ENCODE measurements at places on chromosomes 6 and 20.

- DNase-seq = no peak
These were observed 42.2 kb upstream of the STXBP5 start for GRCh38 chr6:147161974-147162495.

GRCh38 chr6:23692184-23692583 is 433.8 kb upstream of the NRSN1 start:
- DNase-seq = no peak

- DNase-seq = no peak
These were observed 74.0 kb upstream of the MYL9 start for GRCh38 chr20:36467076-36467999.

- no peak for DNase-seq
These were observed 762.3 kb downstream of the C6orf118 start for GRCh38 chr6:164547076-164547475.

DNA sequence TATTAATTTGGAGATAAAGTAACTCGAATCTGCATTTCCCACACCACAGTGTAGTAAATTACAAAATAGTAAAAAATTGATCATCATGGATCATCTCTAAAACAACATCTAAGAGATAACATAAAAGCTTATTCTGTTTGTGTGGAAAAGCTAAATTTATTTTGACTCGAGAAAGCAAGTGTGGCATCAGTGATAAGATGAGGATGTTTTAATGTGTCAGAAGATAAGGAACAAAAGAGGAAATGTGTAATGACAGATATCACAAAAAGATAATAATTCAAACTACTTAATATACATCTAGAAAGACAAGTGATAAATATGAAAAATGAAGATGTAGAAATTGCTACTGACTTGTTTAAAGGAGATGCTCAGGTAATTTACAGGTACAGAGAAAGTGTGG is 74.1 kb downstream of the DNAH8 start:
- DNase-seq = no peak

- DNase-seq = no peak
These were observed 80.8 kb upstream of the VSTM2L start for GRCh38 chr20:37822141-37822601.

DNA sequence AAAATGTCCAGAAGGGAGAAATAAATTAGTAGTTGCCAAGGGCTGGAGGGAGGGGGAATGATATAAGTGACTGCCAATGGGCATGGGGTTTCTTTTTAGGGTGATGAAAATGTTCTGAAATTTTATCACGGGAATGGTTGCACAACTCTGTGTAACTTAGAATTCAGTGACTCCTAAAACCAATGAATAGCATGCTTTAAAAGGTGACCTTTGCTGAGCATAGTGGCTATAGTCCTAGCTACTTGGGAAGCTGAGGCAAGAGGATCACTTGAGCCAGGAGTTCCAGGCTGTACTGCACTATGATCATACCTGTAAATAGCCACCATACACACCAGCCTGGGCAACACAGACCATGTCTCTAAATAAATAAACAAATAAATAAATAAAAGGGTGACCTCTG is 109.0 kb downstream of the ATG5 start:
- DNase-seq = no peak

DNA sequence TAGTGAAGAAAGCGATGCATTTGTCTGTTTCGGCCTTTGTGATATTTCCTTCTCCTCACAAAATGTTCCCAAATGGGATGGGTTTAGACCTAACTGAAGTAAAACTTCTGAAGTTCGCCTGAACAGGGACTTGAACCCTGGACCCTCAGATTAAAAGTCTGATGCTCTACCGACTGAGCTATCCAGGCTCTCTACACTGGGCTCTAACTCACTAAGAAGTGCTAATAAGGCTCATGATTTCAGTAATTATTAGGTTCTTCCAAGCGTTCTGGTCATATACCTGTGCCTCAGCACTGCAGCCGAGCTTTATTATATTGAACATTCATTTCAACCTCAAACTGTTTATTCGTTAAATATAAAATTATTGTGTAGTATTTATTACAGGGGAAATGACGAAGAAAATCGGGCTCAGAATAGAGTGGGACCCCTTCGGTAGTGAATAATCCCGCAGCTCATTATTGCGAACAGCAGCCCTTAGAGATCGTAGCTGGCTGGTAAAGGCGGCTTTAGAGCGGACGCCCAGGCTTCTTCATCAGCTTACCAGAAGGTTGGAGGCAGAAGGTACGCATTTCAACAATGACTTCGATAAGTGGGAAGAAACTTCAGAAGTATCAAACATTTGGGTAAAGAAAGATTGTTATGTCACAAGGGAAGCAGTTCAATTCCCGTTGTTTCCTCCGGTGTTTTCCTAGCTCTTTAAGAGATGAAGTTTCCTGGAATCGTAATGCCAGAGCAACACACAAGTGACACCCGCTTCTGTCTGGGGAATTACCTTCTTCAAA is 119.0 kb upstream of the ZNF184 start:
- no peak for DNase-seq

DNA sequence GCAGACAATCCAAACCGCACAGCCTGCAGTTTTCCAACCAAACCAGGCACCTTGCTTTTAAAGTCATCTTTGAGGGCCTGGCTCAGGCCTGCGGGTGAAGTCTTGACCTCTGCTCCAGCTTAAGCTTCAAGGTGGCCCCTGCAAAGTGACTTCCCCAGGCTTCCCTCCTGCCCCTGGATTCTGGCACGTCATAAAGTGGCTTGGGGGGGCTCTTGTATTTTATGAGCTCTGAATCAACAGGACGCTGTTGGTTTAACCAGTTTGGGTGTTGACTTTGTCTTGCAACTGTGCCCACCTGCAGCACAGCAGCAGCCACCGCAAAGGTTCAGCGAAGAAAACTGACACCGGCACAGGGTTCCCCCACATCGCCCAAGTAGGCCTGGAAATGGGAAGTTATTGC is 81.2 kb downstream of the NFATC2 start:
- no peak for DNase-seq

DNA sequence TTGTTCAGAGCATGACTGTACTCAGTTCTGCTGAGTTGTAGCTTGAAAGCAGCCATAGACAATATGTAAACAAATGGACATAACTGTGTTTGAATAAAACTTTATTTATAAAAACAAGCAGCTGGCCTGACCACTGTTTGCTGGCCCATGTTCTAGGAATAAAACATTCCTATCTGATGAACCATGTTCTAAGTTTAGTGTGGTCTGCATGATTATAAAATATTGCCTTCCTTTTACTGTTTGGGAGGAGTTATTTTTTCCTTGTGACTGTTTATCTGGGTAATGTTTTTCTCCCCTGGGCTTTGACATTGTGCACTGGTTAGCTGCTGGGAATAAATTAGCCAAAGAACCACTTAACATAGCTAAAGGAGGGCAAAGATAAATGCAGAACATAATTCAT is 55.1 kb downstream of the CDS2 start:
- no peak for DNase-seq

DNA sequence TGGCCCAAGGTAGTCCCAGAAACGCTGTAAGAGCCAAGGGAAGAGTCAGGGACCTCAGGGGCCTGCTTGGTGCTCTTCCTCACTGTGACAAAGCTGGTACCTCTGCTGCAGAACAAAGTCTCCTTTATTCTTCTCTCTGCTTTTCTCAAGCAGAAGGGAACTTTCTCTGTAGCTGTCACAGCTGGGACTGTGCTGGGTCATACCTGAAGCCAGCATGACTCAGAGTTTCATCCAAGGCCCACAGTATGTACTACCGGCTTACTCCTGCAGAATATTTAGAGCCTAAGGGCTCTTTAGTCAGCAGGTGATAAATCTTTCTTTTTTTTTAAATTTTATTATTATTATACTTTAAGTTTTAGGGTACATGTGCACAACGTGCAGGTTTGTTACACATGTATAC is 183.2 kb downstream of the TINAG start:
- DNase-seq = no peak

- no peak for DNase-seq
These were observed 215.4 kb downstream of the TSHZ2 start for GRCh38 chr20:53187392-53188068.

DNA sequence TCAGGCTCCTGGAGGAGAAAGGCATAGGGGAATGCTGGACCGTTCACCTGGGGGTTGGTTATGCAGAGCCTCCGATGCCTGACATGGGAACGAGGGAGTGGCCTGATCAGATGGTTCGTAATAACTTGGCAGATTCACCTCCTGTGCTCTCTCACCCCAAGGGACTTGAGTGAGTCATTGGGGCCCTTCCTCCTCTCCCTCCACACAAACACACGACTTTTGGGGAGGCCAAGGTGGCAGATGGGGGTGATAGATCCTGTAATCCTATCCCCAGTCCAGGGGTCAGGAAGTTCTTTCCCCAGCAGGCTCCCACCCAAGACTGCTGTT is 45.6 kb upstream of the ARFGEF2 start:
- DNase-seq = no peak

- DNase-seq = no peak
These were observed 478.0 kb downstream of the MMUT start for GRCh38 chr6:48985025-48985424.

- DNase-seq = no peak
These were observed 38.6 kb downstream of the ATXN1 start for GRCh38 chr6:16722630-16723029.

- DNase-seq = no peak
These were observed 406.3 kb downstream of the PREX1 start for GRCh38 chr20:48421547-48421946.

GRCh38 chr6:27693766-27694546 is 218.2 kb downstream of the OR2B2 start:
- no peak for DNase-seq

DNA sequence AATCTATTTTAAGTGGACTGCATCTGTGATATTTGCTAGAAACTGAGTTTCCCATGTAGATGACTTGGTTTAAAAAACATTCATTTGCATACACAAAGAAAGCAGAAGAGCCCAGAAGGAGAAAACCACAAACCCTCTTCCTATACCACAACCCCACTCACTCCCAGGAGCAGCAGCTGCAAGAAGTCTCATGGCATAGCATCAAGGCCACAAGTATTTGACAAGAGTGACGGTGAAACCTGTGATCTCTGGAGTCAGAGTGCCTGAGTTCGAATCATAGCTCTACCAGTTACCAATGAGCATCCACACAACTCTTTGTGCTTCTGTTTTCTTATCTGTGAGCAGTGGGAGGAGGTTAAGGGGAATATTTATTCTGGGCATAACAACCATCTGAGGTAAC is 44.7 kb upstream of the SIRPG start:
- no peak for DNase-seq

DNA sequence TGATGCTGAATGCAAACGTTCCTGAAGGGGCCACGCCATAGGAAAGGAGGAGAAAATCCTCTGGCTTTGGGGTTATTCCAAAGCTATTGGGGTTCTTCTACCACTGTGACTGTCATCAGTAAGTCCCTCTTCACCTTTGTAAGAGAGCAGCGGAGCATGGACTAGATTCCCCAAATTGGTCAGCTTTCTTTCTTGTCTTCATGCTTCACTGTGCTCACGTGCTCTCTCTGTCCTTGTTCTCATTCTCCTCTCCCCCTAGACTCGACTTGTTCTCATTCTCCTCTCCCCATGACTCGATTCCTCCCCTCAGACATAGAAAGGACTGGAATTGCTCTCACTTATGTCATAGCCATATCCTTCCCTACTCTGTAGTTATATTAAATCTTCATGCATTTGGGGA is 54.8 kb upstream of the ADGRG6 start:
- no peak for DNase-seq
